Right renal cortex interstitium (tissue), 3 donors: ENCODE measurements at places on chromosomes 16 and 17. TPM values are rescaled to one million over a fixed set of nuclear protein-coding genes. Genes with fewer than 3 reads are reported as not detected.

The TNP2 gene
- polyA plus RNA-seq, result not detected

The CCL16 gene
- 0.13 TPM for polyA plus RNA-seq

The ABCC12 gene
- not detected for polyA plus RNA-seq

The CHP2 gene
- polyA plus RNA-seq, result 1.7 TPM

The SLC6A2 gene
- 0.35 TPM for polyA plus RNA-seq

DNA sequence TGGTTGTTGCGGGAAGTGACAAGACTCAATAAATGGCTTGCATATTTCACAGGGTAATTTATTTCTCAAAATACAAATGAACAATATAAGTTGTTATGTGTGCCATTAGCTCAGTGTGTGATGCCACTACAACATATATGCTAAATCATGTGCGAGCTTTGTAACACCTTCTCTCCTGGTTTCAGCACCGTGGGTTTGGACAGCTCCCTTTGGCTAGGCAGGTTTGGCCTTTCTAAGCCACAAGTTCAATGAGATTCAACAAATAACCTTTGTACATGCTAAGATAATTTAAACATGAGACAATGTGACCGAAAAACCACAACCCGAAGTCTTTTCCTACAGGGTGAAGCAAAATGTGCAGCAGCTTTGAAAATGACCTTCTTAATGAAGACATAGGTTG, 563.9 kb downstream of the TMEM114 start:
- peak; percentile 6 for DNase-seq

GRCh38 chr17:60863892-60864707, 186.4 kb downstream of the BCAS3 start:
- DNase-seq, result no peak

DNA sequence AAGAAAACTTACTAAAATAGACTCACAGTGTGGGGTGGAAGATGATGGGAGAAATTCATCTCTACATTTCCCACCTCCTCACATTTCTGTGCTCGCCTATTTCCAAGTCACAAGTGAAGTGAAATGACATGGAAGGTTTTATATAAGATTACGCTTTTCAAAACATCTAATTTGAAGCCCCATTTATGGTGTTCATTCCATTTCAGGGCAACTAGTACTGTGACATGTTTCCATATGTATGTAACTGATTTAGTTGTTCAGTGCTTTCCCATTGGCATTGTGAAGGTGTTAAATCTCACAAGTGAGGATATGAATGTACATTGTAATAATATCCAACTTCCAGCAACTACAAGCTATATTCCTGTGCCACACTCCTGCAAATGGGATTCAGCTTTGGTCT, 1174.8 kb downstream of the CDH11 start:
- DNase-seq, result no peak

- no peak for DNase-seq
Observed at GRCh38 chr17:63138713-63139112, 172.7 kb downstream of the TANC2 start.

- DNase-seq, result no peak
Observed at GRCh38 chr17:51275381-51275780, 15.0 kb downstream of the UTP18 start.

DNA sequence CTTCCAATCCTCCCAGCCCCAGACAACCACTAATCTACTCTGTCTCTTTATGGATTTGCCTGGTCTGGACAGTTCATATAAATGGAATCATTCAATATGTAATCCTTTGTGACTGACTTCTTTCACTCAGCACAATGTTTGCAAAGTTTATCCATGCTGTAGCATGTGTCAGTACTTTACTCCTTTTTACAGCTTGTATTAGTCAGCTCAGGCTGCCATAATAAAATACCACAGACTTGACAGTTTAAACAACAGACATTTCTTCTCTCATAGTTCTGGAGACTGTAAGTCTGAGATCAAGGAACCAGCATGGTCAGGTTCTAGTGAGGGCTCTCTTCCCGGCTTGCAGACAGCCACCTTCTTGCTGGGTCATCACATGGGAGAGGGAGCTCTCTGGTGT, 41.3 kb downstream of the GPRC5B start:
- no peak for DNase-seq
